ENCODE measurements at places on chromosomes 3 and 15.

- no peak for DNase-seq
These were observed 255.8 kb downstream of the MEIS2 start for GRCh38 chr15:36844534-36844998.

DNA sequence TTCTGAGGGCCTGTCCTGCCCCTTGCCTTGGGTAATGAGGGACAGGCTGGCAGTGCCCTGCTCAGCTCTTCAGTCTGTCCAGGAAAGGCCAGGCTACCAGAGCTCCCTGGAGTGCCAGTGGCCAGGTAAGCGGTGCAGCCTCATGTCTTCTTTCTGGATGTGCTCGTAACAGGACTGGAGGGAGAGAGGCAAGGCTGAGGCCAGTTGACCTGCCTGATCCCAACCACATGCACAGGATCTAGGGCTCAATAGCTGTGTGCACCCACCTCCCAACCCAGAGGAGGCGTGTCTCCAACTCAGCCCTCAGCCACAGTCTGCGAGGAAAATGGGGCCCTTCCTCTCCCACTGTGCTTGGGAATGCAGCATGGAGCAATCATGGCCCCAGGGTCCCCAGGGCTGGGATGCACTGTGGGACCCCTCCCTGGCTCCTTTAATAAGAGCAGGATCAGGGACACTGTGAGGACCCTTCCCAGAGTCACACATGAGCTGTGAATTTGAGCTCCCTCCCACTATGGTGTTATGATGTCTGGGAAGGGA, 22.5 kb downstream of the ALS2CL start:
- no peak for DNase-seq

GRCh38 chr3:193520738-193521137, 34.0 kb downstream of the ATP13A4 start:
- no peak for DNase-seq

- DNase-seq: no peak
These were observed 247.2 kb downstream of the PTPRG start for GRCh38 chr3:61808526-61808925.

GRCh38 chr3:134697830-134698689, 47.2 kb upstream of the KY start:
- DNase-seq: no peak

- no peak for DNase-seq
These were observed 49.6 kb upstream of the BNIP2 start for GRCh38 chr15:59738676-59739075.

GRCh38 chr3:125481786-125482185, 38.2 kb downstream of the SNX4 start:
- DNase-seq: no peak

GRCh38 chr3:113002679-113003078, 11.9 kb downstream of the GTPBP8 start:
- DNase-seq: peak; percentile 73

DNA sequence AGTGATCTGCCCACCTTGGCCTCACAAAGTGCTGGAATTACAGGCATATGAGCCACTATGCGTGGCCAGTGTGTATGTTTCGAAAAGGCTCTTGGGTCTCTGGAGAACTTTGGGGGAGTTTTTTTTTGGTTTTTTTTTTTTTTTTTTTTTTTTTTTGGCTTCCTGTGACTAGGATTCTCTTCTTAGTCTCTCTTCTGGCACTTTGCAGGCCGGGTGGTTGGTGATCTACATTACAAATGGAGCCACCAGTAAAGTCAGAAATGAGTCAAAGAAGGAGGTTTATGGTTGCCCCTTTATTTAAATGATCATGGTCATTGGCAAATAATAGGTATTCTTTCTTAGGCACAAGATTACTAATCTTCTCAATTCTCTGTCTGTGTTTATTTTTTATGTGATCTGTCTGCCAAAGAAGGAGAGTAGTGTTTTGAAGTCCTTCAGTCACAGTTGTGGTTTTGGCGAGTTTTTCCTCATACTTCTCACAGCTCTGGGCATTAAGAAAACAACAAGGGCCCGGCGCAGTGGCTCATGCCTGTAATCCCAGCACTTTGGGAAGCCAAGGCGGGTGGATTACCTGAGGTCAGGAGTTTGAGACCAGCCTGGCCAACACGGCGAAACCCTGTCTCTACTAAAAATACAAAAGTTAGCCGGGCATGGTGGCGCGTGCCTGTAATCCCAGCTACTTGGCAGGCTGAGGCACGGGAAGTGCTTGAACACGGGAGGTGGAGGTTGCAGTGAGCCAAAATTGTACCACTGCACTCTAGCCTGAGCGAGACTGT, 38.3 kb downstream of the PDE8A start:
- DNase-seq: peak; percentile 10

GRCh38 chr3:187210545-187211327, 13.4 kb downstream of the RTP1 start:
- DNase-seq: no peak
